ENCODE measurements at places on chromosomes 2 and 18. TPM values are rescaled to one million over a fixed set of nuclear protein-coding genes. Genes with fewer than 3 reads are reported as not detected.

Gene COBLL1
- total RNA-seq: not detected

Gene CERKL
- total RNA-seq: 0.07 TPM

- no peak for DNase-seq
Measured at GRCh38 chr2:80643598-80643997, 339.0 kb upstream of the LRRTM1 start.

DNA sequence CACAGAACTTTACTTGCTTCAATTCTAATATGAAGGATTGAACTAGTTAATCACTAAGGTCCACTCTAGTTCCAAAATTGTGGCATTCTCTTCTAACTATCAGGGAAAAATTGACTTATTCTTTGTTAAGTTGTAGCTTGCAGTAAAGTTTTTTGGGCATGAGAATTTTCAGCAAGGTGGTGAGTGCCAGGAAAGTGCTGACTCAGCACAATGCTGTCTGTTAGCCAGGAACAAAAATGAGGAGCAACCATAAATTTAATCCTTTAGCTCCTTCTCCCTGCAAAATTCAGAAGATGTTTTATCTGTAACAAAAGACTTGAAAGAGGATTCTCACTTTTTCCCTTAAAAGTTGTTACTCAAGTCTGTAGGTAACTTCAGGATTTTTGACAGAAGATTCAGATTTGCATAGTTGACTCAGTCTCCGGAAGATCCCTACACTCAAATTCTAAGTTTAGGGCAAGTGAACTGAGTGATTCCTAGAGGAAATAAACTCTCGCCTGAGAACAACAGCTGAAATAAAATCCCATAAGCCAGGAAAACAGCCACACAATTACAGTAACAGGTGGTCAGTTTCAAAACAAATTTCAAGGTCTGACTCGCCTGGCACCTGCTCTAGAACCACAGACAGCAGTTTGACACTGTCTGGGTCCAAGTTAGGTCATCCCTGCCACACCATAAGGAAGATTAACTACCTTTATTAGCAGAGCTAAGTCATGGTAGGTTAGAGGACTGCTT lies 20.2 kb upstream of the DARS1 start:
- DNase-seq: peak; percentile 37

DNA sequence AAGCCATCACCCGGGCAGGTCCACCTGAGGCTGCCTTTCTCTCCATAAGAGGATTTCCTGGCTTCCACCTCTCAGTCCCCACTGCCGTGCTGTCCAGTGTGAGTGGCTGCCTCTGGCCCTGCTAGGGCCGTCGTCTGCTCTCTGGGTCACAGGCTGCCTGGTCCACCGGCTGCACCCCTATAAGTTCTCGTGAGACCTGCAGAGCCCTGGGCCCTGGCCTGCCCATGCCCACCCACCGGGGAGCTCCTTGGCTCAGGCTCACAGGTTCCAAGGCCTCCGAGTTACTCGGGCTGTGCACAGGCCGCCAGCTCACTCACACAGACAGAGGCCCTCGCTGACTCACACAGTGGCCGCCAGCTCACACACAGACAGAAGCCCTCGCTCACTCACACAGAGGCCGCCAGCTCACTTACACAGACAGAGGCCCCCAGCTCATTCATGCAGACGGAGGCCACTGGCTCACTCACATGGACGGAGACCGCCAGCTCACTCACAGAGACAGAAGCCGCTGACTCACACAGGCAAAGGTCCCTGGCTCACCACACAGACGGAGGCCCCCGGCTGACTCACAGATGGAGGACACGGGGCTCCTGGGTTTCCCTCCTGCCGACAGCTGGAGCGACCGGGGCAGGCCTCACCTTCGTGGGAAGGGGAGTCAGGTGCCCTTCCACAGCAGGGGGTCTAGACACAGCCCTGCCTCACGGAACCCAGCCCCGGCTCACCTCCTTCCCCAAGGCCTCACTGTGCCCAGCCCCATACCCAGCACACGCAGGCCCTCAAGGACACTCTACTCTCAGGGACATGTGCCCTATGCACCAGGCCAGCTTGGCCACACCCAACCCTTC lies 334.1 kb upstream of the MYT1L start:
- peak; percentile 26 for DNase-seq

DNA sequence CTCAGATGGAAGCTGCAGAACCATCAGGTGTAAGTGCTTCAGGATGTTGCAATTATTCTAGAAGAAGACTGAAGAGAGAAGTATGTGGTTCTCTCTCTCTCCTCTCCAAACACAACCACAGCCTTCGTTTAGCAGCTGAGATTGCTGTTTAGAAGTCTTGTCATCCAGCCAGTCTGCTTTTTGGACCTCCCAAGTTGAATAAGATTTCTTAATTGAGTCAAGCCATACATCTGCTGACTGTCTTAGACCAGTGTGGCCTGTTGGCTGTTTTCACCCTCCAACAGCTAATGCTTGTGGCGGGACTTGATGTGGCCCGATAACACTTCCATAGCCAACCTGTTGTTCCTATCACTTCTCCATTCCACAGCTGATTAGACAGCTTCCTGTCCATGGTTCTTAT lies 91.3 kb upstream of the TMEM17 start:
- DNase-seq: no peak

Gene DHX57
- total RNA-seq: 20.3 TPM

Gene TCF7L1
- total RNA-seq: 0.07 TPM

Gene RGPD4
- 0.14 TPM for total RNA-seq

All from activated CD4-positive, alpha-beta T cell treated with anti-CD3 and anti-CD28 coated beads for 36 hours (primary cell).